Germinal center (tissue), 1 donor: ENCODE measurements at places on chromosomes 5 and 9.

- no peak for DNase-seq
Observed at GRCh38 chr9:73093740-73094379, 57.8 kb upstream of the ANXA1 start.

GRCh38 chr5:160327818-160328217 is 15.5 kb upstream of the CCNJL start:
- DNase-seq = no peak

DNA sequence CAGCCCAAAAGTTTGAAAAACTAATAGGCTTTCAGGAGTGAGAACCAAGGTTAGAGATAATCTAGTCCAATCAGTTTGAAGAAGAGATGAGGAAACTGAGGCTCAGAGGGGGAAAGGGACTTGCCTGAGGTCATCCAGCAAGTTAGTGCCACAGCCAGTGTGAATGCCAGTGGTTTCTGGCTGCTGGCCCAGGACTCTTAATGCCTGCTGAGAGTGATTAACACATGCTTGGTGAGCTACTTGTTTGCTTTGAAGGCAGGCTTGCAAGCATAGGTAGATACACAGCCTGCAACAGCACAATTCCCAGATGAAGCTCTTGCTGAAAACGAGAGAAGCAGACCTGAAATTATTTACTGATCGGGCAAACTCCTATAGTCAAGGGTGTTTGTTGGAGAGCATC is 591.6 kb upstream of the SGCD start:
- DNase-seq = no peak

- DNase-seq = no peak
Observed at GRCh38 chr9:127519301-127520166, 68.2 kb downstream of the LRSAM1 start.

DNA sequence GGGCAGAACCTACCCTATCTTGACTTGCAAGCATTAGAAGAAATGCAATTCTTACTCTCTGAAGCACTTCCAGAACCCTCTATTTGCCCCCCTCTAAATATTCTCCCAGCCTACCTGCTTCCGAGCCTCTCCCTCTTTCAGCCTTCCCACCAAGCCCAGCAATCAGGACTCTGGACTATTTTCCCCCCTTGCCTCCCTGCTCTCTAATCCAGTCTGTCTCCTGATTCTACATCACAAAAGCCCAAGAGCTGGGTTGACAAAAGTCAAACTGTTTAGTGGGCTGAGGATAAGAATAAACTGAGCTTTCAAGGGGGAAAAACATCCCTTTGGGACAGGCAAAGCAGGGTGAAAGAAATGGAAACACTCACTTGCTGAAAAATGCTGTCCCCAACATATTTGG is 123.2 kb upstream of the KIF2A start:
- DNase-seq = no peak

DNA sequence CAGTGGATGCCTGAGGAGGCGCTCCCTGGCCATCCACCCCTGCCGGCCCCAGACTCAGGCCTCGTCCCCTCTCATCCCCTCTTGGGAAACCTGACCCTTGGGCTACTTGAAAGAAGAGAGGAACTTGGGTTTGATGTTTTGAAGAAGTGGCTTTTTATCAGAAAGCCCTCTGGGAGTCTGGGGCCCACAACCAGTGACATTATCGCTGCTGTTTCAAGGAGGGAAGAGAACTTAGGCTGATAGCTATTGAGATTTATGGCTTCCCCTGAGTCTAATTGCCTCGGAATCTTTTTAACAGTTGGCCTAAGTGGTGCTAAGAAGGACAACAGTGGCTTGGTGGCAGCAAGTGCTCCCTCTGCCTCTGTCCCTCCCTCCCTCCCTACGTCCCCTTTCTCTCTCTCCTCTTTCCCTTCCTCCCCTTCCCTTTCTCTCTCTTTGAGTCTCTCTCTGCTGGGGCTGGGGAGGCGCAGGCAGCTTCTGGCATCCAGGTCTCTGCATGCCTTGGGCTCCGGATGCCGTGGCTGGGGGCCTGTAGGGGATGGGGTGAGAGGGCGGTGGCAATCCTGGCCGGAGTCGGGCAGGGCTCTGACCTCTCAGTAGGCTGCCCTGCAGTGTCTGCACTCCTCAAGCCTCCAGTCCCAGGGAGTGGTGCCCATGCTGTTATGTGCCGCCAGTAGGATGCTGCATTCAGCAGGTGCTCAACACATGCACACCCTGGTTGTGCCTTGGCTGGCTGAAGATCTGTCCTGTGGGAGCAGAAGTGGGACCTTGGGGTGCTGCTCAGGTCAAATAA is 49.6 kb upstream of the RXRA start:
- DNase-seq = no peak

DNA sequence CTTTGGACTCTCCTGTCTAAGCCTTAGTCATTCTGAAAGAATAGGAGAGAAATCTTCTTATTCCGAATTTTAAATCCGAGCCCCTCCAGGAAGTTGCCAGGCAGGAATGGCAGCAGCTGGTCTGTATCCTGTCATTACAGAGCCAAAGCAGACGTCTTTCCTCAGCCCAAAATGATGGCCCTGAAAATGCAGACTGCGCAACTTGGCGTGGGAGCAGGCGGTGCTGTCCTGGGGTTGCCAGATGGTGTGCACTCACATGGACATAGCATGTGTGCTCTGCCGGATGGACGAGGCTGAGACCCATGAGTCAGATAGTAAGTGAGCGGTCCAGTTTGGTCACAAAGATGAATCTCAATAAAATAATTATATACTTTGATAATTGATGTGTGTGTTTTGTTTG is 410.4 kb downstream of the KCTD16 start:
- no peak for DNase-seq

GRCh38 chr9:112755016-112755427 is 4.5 kb downstream of the SNX30 start:
- DNase-seq = no peak

GRCh38 chr5:117380316-117380715 is 805.7 kb upstream of the SEMA6A start:
- no peak for DNase-seq

DNA sequence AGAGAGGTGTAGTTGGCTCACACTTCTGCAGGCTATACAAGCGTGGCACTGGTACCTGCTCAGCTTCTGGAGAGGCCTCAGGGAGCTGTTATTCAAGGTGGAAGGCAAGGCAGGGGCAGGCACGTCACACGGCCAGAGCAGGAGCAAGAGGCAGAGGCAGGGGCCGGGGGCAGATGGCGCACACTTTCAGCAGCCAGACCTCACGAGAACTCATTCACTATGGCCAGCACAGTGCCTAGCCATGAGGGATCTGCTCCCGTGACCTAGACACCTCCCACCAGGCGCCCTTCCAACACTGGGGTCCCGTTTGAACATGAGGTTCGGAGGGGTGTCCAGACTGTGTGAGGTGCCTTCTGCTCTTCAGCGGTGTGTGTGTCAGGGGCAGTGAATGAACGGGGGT is 71.0 kb upstream of the FCN1 start:
- no peak for DNase-seq

DNA sequence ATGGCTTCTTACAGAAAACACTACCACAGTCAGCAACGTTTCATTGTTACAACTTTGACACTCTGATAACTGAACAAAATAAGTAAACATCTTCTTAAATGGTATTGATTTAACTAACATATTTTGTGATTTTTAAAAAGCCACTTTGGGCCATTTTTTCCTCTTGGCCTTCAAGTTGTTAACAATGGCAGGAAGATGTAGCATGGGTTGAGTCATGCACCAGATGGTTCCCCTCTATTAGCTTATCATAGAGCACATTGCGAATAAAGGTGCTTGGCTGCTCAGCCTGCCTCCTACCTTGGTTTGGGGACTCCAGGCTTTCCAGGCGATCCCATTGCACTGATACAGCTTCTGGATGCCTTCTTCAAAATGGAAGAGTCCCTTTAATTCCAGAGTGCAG is 24.1 kb upstream of the CER1 start:
- DNase-seq = no peak

DNA sequence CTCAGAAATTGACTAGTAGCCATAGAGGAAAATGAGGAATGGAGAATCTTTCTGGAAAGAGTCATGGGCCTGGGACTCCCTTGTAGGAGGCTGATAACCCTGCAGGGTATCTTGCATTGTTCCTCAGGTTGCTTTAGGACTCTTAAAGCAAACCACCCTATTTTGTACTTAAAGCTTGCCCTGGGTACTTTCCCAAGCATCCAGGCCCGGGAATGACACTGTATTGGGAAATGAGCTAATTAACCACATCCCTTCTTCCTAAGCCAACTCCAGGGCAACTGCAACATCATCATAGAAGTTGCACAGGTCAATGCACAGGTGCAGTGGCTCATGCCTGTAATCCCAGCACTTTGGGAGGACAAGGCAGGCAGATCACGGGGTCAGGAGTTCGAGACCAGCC is 55.9 kb downstream of the UGCG start:
- no peak for DNase-seq

DNA sequence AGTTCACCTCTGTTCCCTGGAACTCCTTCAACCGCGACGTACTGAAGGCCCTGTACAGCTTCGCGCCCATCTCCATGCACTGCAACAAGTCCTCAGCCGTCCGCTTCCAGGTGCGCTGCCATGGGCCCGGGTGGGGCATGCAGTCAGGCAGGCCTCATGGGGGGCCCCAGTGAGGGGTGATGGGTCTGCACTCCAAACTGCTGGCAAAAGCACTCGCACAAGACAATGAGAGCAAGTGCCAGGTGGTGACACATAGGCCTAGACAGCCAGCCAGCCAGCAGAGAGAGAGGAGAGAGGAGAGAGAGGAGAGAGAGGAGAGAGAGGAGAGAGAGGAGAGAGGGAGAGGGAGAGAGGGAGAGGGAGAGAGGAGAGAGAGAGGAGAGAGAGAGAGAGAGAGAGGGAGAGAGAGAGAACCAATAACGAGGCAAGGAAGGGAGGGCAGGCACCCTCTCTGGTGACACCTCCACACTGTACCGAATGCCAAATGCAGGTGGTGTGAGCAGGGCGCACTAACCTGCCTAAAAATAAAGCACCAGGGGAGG is 21.0 kb downstream of the DBH start:
- DNase-seq = no peak

GRCh38 chr9:70101265-70101664 is 57.6 kb downstream of the MAMDC2 start:
- no peak for DNase-seq

DNA sequence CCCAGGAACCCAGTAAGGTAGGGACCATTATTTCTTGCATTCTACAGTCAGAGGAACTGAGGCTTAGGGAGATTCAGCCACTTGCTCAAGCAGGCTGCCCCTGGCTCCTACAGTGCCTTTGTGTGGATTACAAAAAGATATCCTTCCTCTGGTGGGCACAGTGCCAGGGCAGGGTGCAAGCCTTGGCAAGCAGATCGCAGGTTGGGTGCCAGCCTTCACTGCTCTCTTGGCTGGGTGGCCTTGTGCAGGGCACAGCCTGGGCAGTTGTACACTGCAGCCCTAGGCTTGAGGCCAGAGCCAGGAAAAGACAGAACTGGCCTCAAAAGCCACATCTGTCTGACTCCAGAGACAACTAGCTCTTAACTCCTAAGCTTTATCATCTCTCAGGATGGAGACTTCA is 15.0 kb downstream of the DOCK2 start:
- DNase-seq = no peak

- no peak for DNase-seq
Observed at GRCh38 chr5:65126542-65127069, 355.1 kb downstream of the ADAMTS6 start.

DNA sequence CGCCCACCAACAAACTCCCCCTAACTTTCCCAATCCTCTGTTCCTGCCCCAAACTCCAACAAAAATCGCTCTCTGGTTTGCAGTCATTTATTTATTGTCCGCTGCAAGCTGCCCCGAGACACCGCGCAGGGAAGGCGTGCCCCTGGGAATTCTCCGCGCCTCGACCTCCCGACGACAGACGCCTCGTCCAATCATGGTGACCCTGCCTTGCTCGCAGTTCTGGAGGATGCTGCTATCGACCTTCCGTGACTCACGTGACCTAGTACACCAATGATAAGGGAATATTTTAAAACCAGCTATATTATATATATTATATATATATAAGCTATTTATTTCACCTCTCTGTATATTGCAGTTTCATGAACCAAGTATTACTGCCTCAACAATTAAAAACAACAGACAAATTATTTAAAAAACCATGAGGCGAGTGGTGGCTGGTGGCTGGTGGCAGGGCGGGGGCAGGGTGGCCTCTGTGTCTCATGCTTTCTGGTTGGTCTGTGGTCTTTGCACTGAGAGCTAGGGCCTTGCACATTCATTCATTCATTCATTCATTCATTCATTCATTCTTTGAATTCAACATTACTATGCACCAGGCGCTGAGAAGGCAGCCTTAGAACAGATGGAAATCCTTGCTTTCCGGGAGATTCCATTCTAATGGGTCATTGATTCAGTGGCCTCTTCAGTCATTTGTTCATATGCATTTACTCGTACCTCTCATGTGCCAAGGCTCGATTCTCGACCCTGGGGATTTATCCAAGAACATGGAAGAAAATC is 37.9 kb downstream of the FGF18 start:
- no peak for DNase-seq

DNA sequence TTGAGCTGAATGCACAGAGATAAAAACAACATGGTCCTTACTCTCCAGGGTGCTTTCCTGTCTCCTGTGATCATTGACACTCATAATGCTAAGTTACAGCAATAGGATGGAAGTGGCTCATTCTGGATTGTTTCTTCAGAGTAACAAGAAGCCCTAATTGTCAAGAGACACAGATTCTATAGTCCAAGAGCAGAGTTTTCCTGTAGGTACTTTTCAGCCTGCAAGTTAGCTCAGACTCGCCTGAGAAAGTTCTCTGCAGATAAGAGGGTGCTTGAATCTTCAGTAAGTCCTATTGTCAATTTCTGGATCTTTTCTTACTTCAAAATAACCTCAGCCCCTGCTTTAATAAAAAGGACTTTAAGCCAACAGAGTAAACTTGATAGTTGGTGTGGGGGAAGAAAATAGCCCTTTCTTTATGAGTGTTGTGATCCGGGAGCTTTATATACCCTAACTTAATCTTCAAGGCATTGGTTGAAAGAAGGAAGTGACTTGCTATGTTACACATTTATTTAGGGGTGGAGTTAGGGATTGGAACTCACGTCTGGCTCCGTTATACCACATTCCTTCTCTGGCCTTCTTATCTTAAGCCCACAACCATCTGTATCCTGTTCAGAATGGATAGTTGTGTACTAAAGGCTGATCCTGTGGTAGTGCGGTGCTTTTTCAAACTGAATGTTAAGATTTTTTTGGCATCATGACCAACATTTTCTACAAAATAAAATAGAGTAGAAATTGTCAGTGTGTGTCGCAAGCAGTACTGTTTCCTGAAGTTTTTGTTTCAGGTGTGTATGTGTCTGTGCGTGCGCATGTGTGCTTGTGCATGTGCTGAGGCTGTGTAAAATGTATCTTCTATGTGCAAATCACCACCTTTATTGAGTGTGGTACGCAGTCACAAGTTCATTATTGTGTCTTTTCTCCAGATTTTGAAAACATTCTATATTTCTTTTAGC is 173.9 kb downstream of the WDR70 start:
- DNase-seq = no peak
